Nephron progenitor cell (in vitro differentiated cells): ENCODE measurements at places on chromosomes 2 and 18.

- DNase-seq: no peak
Observed at GRCh38 chr18:51399491-51400122, 202.1 kb upstream of the MEX3C start.

GRCh38 chr2:199962203-199962602, 6.8 kb downstream of the MAIP1 start:
- no peak for DNase-seq

DNA sequence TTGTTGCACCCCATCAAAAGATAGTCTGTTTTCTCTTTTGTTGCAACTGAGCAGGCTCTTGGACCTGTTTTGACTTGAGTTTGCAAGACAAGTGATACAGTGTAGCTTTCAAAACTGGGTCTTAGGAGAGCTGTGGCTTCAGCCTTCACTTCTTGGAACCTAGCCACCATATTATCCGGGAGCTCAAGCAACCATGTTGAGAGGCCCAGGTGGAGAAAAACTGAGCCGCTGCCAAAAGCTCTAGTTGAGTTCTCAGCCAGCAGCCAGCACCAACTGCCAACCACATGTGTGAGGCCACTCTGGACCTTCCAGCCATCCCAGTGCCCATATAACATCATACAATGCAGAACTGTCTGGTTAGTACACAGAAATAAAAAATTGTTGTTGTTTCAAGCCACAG, 5.4 kb downstream of the CACNB4 start:
- no peak for DNase-seq

DNA sequence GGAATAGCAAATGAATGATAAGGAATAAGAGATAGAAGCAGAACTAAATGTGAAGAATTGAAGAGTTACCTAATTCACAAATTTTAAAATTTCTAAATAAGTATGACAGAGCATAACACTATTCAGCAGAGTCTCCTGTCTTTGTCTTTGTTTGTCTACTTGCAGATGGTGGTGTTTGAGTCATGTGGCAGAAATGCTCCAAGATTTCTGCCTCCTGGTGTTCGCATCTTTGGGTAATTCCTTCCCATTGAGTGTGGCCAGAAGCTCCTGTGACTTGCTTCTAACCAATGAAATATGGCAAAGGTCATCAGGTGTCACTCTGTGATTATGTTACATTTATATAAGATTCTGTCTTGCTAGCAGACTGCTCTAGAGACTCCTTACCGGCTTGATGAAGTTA, 45.6 kb upstream of the GALNT3 start:
- no peak for DNase-seq

GRCh38 chr2:230016844-230017243, 51.9 kb downstream of the SLC16A14 start:
- DNase-seq: no peak

- no peak for DNase-seq
Observed at GRCh38 chr2:36697424-36698066, 1.0 kb downstream of the VIT start.

DNA sequence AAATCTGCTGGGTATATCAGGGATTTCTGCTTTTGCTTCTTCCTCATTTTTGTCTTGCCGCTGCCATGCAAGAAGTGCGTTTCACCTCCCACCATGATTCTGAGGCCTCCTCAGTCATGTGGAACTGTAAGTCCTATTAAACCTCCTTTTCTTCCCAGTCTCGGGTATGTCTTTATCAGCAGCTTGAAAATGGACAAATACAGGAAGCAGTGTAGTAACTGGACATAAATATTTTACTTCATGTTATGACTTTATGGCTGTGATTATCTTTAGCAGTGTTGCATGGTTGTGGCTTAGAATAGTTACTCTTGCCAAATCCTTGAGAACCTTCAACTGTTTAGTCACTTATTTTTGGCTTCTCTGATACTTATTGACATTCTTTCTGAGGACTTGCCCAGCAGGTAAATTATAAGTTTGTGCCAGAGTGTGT, 66.2 kb upstream of the DLX2 start:
- no peak for DNase-seq

DNA sequence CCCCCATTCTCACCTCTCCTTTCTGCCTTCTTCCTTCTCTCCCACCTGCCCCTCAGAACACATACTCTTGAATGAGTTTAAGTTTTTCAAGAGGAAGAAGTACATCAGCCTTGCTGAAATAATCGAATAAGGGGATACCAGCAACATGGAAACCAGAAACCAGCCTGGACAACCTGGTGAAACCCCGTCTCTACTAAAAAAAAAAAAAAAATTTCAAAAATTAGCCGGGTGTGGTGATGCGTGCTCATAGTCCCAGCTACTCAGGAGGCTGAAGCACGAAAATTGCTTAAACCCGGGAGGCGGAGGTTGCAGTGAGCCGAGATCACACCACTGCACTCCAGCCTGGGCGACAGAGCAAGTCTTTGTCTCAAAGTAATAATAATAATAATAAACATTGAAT, 75.0 kb upstream of the SLC1A4 start:
- no peak for DNase-seq

DNA sequence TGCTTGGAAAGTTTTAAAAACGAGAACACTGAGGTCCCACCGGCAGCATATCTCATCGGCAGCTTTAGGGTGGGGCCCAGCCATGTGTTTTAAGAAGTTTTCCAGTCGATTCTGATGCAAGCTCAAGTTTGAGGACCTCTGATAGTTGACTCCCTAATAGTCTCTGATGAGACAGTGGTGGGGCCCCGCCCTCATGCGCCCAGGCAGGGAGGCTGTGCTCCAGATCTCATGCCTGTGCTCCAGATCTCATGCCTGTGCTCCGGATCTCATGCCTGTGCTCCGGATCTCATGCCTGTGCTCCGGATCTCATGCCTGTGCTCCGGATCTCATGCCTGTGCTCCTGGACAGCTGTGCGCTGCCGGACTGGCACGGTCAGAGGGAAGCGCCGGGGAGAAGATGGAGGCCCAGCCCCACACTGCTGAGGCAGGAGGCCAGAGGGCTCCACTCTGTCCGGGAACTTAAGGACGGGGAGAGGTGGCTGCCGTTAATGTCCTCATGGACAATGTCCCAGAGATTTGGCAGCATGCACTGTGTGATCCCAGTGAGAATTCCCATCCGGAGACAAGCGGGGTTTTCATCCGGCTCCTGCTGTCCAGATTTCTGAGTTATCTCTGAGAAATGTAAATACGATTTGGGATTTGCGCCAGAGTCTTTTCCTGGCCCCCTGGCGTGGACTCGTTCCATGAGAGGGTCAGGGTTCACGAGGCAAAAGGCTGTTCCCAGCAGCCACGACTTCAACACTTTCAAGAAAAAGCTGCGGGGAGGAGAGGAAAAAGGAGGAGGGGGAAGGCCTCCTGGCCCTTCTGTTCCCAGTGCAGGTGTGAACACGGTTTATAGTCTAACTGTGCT, 9.4 kb upstream of the COLEC11 start:
- DNase-seq: no peak

GRCh38 chr2:195813421-195813820, 156.4 kb downstream of the SLC39A10 start:
- DNase-seq: no peak

GRCh38 chr2:157106950-157107349, 150.6 kb upstream of the GALNT5 start:
- no peak for DNase-seq

- no peak for DNase-seq
Observed at GRCh38 chr2:144833075-144833637, 313.2 kb upstream of the ZEB2 start.

DNA sequence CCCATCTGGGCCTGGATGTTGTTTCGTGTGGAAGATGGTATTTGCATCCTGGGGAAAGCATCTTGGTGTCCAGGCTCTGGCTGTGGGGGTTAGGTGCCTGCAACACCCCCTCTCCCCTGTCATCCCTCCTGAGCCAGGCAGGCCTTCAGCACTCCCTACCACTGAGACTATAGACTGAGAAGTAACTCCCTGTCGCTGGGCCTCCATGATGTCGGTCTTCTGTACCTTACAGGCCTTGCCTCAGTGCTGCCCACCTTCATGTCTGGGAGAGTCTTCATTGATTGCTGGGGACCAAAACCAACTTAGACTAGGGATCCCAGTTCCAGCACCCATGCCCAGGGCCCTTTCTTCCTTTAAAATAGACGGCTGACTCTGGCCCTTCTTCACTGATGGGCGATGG, 33.1 kb upstream of the DNMT3A start:
- DNase-seq: no peak

GRCh38 chr18:9477509-9477908, 2.2 kb downstream of the RALBP1 start:
- no peak for DNase-seq

DNA sequence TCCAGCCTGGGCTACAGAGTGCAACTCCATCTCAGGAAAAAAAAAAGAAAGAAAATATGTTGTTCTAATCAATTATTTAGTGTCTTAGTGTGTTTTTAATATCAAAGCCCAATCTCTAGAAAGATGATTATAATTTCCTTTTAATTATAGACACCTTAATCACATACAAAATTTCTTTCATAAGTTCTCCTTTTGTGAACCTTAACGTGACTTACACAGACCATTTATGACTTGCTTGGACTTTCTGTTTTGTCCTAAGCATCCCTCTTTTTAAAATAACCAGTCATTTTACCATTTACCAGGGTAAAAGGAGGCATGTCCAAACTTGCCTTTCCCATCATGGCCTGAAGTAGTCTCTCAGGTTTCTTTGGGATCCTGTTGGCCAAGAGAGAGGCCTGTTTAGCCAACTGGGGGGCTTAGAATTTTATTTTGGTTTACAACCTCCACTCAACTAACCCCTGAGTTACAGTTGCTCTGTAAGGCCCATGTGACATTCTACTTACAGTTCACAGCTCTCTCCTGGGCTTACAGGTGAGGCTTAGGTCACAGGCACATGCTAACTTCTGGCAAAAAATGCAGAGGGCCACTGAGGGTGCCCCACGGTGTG, 23.9 kb upstream of the GPR155 start:
- no peak for DNase-seq

- no peak for DNase-seq
Observed at GRCh38 chr2:110707386-110707965, 24.9 kb upstream of the ACOXL start.

- DNase-seq: no peak
Observed at GRCh38 chr2:218895326-218895725, 14.7 kb downstream of the WNT10A start.

GRCh38 chr2:232028071-232028470, 66.6 kb downstream of the DIS3L2 start:
- no peak for DNase-seq

DNA sequence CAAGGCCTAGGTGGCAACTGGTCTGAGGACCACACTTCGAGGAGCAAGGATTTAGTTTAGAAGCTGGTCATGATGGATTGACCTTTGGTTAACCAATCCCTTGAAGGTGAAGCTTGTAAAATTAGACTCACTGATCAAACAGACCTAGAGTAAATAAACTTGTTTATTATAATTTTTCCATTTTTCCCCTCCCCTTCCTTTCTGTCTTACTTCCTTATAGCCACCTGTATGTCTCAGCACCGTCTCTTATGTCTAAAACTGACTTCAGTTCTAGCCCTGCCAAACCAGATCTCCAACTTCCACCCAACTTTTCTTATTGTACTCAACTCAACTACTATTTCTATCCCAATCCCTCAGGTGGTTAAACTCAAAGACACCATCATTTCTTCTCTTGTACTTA, 92.8 kb upstream of the THOC1 start:
- no peak for DNase-seq

DNA sequence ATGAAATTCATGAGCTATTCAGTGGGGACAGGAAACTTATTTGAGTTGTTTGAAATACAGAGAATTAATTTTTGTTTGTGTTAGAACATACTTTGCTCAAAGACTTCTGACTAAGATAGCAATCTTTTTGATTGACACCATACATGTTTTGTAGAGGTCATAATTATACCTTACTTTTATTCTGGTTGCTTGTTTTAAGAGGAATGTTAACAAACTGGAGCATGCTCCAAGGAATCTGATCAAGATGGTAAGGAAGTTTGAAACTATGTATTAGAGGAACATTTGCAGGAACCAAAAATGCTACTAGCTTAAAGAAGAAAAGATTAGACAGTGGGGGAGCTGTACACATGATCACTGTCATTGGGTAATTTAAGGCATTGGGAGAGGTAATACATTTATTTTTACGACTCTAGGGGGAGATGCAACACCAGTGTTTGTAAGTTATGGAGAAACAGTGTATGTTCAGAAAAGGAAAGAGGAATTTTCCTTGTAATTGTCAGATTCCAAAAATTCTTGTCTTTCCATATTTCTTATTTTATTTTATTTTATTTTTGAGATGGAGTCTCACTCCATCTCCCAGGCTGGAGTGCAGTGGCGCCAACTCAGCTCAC, 8.0 kb downstream of the AGFG1 start:
- no peak for DNase-seq

- no peak for DNase-seq
Observed at GRCh38 chr2:224436634-224437033, 34.7 kb upstream of the FAM124B start.

GRCh38 chr2:18182861-18183260, 304.4 kb downstream of the KCNS3 start:
- no peak for DNase-seq

DNA sequence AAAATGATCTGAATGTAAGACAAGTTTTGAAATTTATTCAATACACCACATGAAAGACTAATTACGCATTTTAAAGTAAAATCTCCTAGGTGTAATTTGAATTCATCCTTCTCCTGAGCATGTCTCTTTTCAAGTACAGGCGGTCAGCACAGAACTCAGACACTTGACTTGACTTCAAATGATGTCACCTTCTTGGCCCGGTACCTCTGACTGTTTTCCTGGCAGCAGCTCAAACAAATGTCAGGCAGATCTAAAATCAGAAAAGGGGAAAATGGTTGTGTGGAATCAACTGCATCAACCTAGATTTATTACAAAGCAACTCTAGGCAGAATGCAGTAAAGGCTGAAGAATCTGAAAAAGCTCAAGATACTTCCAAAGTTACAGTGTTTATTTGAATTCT, 11.4 kb upstream of the PROKR1 start:
- no peak for DNase-seq

- no peak for DNase-seq
Observed at GRCh38 chr18:46877329-46877987, 39.8 kb downstream of the PIAS2 start.

DNA sequence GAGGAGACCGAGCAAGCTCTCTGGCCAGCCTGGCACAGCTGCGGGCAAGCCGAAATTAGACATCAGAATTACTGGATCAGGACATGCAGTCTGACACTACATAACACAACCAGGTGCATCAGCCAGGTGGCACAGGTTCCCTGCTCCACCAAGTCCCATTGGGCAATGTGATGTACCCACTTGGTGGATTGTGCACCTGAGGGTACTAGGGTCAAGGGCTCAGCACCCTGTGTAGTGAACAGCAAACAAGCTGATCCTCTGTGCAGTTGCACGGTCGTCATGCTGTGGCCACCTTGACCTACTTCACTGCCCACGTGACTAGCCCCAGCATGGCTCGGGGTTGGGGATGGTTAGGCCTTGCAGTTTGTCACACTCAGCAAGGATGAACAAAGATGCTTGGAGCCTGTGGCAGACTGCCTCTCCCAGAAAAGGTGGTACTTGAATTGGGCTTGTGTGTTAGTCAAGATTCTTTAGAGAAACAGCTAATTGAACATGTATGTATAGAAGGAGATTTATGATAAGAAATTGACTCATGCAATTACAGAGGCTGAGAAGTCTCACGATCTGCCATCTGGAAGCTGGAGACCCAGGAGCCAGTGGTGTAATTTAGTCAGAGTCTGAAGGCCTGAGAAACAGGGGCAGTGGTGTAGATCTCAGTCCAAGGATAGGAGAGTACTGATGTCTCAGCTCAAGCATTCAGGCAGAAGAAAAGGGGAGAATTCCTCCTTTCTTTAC, 71.4 kb upstream of the TMEM87B start:
- no peak for DNase-seq

- no peak for DNase-seq
Observed at GRCh38 chr18:43122955-43123354, 7.5 kb upstream of the RIT2 start.
